ENCODE measurements at places on chromosomes 2 and 18.

- DNase-seq, result no peak
Observed at GRCh38 chr2:132896073-132896472, 226.1 kb upstream of the LYPD1 start.

DNA sequence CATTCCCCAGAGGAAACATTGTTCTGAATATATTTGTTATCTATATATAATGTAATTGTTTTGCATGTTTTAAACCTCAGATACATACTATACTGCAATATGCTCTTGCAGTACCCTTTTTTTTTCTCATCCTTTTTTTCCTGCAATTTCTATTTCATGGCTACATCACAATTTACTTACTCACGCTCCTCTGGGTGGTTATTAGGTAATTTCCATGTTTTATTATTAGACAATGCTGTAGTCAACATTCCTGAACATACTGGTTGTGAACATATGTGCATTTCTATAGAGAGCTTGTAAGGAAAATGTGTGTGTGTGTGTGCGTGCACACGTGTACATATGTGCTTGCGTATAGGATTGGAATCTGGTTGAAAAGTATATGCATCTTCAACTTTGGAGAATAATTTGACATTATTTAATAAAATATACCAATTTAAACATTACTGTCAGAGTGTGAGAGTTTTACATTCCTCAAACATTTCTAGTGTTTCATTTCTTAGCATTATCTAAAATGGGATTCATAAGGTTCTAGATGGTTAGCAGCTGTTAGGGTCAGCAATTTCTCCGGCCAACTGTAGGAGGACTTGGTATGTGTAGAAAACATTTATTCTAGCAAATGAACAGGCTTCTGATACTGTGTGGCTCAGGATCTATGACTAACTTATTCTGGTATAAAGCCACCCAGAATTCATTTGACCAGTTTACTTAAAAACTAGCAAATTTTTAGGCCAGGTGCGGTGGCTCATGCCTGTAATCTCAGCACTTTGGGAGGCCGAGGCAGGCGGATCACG, 22.4 kb downstream of the NCOA1 start:
- DNase-seq, result no peak

DNA sequence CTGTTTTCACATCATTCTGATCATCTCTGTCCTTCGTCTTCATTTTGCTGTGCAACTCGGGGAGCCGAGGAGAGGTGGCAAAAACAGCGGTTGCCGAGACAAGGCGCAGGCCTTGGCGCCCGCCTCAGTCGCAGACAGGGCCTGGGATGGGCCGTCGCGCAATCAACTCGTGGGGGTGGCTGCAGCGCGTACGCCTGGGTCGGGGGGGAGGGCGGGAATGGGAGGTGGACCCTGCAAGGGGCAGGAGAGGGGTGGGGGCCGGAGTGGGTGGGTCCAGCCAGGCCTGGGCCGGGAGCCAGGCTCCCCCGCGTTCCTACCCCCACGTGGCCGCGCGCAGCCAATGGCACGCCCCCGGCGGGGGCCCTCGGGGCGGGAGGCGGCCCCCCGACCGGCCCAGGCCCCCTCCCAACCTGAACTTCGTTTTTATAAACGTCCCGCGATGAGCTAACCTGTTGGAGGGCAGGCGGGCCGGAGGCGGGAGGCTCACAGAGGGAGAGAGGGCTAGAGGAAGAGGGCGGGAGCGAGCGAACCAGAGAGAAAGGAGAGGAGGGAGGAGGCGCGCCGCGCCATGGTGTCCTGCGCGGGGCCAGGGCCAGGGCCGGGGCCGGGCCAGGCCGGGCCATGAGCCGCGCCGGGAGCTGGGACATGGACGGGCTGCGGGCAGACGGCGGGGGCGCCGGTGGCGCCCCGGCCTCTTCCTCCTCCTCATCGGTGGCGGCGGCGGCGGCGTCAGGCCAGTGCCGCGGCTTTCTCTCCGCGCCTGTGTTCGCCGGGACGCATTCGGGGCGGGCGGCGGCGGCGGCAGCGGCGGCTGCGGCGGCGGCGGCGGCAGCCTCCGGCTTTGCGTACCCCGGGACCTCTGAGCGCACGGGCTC, at the start of gene HOXD13:
Gene HOXD13 (plus strand): TSS at position 452 of the 875 bp plus-strand sequence. CDS start 170 bp downstream, at position 622.
- DNase-seq, result no peak

DNA sequence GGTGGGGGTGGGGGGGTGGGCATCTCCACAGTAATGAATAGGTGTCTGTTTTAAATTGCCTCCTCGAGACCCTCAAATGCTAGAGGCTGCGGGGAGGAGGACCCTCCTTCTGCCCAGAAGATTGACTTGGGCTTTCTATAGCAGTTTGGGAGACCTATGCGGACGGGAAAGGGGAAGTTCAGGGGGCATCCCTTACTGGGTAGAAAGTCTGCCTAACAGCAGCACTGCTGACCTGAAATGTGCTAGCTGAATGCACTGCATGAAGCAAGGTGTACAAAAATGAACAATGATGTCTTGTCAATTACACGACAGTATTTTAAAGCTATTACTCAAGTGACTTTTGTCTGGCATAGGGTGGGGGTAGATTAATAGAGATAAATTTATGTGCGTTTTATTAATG, 2.5 kb downstream of the DCC start:
- DNase-seq, result no peak

GRCh38 chr2:233480490-233481202, 85.9 kb downstream of the USP40 start:
- DNase-seq, result no peak

DNA sequence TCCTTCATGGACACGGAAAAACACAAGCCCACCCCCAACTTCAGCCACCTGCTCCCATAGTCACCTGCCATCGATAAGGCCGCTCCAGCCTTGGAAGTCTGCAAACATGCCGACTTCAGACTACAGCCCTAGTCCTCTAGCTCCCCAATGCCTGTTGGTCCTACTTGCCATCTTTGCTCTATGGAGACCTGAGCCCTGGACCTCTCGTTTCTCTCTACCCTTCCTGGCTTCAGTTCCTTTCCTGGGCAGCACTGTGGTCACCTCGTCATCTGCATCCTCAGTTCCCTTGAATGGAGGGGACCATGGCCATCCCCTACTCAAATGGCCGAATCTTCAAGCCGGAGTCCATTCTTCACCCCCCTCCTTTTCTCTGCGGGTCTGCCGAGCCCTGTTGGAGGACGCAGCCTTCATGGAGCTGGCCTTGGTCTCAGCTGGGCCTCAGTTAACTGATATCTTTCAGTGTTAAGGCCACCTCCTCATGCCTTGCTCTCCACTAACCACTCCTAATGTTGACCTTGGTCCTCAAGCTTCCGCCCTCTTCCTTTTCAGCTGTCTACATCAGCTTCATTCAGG, 47.7 kb upstream of the GBX2 start:
- DNase-seq, result no peak

DNA sequence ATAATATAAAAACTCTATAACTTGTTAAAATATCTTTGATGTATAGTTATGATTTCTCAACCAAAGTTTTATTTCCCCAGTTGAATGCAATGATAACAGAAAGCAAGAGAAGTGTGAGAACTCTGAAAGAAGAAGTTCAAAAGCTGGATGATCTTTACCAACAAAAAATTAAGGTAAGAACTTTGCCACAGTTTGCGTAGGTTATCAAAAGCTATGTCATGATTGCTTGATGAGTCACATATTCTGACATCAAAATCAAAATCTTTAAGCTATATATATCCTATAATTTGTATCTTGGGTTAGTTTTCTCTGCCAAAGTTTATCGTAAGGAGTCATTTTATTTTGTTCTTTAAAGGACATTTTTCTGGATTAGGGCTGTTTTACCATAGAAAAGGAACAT, 35.0 kb downstream of the NDC80 start:
- no peak for DNase-seq

DNA sequence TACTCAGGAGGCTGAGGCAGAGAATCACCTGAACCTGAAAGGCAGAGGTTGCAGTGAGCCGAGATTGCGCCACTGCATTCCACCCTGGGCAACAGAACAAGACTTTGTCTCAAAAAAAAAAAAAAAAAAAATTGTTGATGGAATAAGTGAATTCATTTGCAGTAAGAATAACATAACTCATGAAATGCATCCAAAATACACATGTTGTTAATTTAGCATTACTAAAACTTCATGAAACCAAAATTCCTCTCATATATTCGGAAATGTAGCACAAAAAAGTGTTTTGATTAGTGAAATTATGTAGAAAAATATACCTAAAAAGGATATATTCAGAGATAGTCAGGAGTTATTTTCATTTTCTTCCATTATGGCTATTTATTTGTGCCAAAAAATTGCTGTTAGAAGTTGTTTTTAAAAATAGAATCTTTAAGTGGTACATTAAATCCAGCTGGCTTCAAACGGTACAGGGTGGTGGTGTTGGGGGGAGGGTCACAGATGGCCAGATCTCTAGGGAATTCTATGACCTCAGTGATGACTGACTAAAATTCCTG, 78.2 kb upstream of the UGP2 start:
- DNase-seq, result no peak

- no peak for DNase-seq
Observed at GRCh38 chr2:185222311-185222710, 516.3 kb upstream of the FSIP2 start.

- no peak for DNase-seq
Observed at GRCh38 chr2:19866771-19867170, 35.0 kb downstream of the TTC32 start.

GRCh38 chr2:230658877-230659652, 53.6 kb upstream of the CAB39 start:
- DNase-seq, result no peak

DNA sequence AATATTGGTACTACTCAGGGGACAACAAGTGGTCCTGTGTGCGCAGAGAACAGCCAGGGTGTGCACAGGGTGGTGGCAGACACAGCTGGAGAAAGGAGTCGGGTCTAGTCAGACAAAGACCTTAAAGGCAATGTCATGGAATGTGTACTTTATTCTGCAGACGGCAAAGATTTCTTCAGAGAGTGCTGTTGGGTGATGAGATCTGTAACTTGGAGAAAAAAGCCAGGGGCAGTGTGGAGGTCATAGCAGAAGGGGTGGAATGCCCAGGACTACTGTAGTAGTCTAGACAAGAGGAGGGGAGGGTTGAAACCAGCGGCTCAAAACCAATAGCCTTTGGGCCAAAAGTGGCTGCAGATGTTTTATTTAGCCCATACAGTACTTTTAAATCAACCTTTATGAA, 121.3 kb upstream of the ZFP36L2 start:
- no peak for DNase-seq

DNA sequence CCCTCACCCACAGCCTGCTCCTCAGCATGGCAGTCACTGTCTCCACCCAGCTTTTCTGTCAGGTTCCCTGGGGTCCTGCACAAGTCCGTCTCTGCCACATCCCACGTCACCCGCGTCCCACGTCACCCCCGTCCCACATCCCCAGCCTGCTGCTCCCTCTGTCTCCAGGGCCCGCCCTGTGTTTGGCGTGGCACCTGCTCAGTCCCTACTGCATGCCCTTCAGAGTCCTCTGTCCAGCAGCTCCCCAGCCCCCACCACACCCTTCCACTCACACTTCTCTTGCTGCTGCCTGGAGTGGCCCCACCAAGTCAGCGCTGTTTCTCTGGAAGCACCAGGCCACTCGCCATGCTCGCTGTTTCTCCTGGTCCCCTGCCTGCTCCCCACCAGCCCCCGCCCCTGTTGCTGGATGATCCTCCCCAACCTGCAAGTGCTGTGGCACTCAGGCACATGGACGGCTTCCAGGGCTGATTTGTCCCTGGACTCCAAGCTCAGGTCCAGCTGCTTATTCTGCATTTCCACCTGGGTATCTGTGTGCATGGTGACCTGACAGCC, 18.8 kb downstream of the ATG4B start:
- no peak for DNase-seq

DNA sequence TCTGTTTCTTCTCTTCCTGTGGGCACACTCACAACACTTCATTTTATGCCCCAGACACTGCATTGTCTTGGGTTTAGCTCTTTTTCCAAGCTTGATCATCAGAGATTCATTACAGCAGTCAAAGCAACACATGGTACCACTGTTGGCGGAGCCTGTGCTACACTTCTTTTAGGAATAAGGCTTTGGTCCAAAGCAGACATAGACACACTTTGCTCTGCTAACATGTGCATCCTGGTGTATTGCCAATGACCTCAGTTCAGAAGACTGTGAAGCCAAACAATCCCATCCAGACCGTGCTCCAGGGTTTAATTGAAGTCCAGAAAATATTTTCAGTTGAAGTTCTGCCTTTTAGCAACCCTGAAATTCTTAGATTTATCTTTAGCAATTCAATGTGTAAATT, 354.6 kb upstream of the RAB12 start:
- no peak for DNase-seq

DNA sequence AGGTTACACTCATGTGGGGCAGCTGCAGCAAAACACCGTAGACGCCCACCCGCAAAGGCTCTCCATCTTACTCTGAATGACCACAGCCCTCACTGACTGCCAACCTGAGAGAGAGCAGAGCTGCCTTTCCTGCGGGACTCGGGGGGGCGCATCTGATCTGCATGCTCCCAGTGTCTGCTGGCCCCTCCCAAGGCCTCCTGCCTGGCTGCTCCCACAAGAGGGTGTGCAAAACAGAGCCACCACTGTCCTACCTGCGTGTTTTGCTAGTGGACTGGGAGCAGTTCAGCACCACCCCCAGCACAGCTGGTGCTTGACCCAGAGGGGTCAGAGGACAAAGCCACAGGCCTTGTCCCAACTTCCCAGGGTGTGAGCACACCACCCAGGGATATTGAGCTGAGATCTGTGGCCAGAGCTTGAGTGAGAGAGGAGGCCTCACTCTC, 76.4 kb downstream of the MYO3B start:
- DNase-seq, result no peak

- no peak for DNase-seq
Observed at GRCh38 chr18:26854292-26854881, 11.1 kb downstream of the AQP4 start.

- DNase-seq, result no peak
Observed at GRCh38 chr2:111194835-111195621, 74.3 kb downstream of the BCL2L11 start.

- DNase-seq, result no peak
Observed at GRCh38 chr2:233358947-233359346, 4.7 kb downstream of the DGKD start.

Data from stimulated activated CD8-positive, alpha-beta memory T cell treated with anti-CD3 and anti-CD28 coated beads, Interleukin-7, amount 100 ng/mL, for 1 hour (primary cell).